ENCODE measurements at places on chromosomes 12 and 14. TPM values are rescaled to one million over a fixed set of nuclear protein-coding genes. Genes with fewer than 3 reads are reported as not detected.

The TEX52 gene
- total RNA-seq = not detected

The OR4E2 gene
- not detected for total RNA-seq

The FCF1 gene
- 42.0 TPM for total RNA-seq

The SLC24A4 gene
- total RNA-seq = not detected

The TMPRSS12 gene
- not detected for total RNA-seq

The CCDC177 gene
- not detected for total RNA-seq

The KRT5 gene
- total RNA-seq = 1.7 TPM

Measured in placental pericyte (primary cell).